ENCODE measurements at places on chromosomes 1 and 21. TPM values are rescaled to one million over a fixed set of nuclear protein-coding genes. Genes with fewer than 3 reads are reported as not detected.

The AKR7A3 gene
- 0.20 TPM for polyA plus RNA-seq

The CD1B gene
- polyA plus RNA-seq, result not detected

The KCND3 gene
- not detected for polyA plus RNA-seq

The CHD1L gene
- polyA plus RNA-seq, result 26.0 TPM

The LRRC39 gene
- not detected for polyA plus RNA-seq
